Urinary bladder (tissue), 4 donors: ENCODE measurements at places on chromosomes 12 and 14. TPM values are rescaled to one million over a fixed set of nuclear protein-coding genes. Genes with fewer than 3 reads are reported as not detected.

The KLRB1 gene
- 1.3 TPM for polyA plus RNA-seq

The SMIM41 gene
- polyA plus RNA-seq: 5.5 TPM

The GLT8D2 gene
- 37.2 TPM for polyA plus RNA-seq

The IRF2BPL gene
- polyA plus RNA-seq: 65.3 TPM

The C1QL4 gene
- not detected for polyA plus RNA-seq

The IGFBP6 gene
- polyA plus RNA-seq: 461 TPM

The GALNT9 gene
- polyA plus RNA-seq: 0.60 TPM

The GPR135 gene
- 3.1 TPM for polyA plus RNA-seq

The KRT74 gene
- not detected for polyA plus RNA-seq
